HFFc6 (cell line): ENCODE measurements at places on chromosomes 3 and 15. TPM values are rescaled to one million over a fixed set of nuclear protein-coding genes. Genes with fewer than 3 reads are reported as not detected.

Gene TGFBR2
- 78.5 to 121 TPM (median 97.6 TPM) in 3 replicates for total RNA-seq

DNA sequence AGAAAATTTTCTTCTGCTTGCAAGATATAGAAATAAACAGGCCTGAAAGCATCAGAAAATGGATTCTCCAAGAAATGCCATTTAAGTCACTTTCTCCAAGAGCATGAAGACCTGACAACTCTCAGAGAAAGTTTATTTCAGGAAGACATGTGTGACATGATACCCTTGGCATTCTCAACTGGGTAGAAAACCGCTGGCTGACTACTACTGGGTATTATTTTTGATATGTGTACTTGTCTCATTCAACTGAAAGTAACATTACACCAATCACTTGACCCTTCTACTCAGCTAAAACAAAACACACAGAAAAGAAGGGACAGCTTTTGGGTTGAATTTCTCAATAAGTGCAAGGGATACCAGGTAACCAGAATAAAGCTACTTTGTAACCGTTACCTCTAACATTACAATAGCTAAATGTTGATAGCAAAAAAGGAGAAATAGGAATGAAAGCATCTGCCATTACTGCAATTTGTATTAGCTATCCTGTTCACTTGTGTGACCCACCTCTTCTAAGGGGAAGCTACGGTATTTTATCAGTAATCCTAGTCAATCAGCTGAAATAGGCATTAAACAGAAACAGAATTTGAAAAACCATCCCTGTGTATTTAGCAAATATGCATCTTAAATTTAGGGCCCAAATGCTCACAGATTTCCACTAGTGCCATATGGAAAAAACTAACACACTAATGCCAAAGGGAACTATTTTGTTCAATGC, 7.3 kb downstream of the TRA2B start:
- DNase-seq, result peak; percentile 49

- no peak for DNase-seq
These were observed 212.2 kb upstream of the TP63 start for GRCh38 chr3:189419038-189419437.

DNA sequence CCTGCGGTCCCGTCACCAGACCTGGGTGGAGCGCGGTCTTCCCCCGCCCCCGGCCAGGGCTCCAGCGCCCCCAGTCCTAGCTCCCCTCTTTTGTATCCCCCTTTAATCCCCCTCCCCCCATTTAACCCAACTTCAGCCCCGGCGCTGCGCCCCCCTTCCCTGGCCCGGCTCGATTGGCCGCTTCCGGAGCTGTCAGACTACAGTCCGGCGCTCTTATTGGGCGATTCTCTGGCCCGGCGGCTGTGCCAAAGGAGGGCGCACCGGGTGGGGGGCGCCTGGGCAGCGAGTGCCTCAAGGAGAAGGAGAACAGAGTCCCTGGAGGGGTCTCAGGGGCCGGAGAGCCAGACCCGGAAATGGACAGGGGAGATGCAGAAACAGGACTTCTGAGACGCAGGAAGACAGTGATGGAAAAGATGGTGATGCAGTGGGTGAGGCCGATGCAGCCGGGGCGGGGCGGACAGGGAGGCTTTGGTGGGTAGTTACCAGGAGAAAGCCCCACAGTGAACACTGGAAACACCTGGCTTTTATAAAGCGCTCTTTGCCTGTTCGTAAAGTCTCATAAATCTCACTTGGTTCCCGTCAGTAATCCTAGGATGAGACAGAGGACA, 1.2 kb upstream of the ADCY5 start:
- DNase-seq, result no peak

Gene LMCD1
- total RNA-seq, result 23.3 and 49.4 TPM in 2 replicates

DNA sequence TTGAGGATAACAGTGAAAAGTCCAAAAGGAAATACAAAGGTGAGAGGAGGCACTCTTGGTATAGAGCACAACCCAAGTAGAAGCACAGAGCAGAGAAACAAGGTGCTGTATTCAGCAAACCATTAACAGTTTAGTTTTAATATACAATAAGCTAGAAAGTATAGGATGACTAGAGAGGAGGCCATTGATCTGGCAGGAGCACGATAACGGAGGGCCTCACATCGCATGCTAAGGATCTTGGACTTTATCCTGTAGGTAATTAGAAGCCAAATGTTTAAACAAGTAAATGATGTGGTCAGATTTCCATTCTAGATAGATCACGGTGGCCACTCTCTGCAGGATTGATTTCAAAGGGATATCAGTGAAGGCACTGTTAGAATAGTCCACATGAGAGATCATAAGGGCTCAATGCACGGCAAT, 935.0 kb downstream of the ROBO1 start:
- no peak for DNase-seq

DNA sequence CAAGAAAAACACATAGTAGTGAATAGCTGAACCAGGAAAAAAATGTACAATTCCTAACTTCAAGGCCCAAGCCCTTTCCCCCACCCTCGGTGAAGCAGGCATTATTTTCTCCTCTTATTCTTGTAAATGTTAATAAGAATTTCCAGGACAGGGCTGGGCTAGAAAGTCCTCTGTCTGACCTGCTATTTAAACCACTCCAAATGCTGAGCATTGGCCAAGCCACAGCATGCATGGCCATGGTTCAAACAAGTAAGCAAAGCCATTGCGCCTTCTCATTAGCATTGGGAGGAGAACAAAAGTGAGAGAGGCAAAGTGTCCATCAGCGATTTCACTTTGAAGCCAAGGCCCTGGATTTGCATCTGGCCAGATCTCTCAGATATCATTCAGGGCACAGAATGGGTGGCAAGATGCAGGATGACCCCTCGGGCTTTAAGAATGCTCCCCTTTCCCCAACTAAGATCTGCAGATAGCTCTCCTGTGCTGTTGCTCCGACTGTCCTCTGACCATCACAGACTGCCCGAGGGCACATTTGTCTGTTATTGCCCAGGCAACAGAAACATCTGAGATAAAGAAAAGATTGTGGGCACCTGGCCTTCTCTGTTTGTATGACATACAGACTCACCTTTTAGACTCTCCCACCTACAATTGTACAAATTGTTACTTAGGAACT, 46.3 kb downstream of the CEMIP start:
- DNase-seq, result no peak

Gene TRIM71
- not detected in 2 replicates for total RNA-seq

DNA sequence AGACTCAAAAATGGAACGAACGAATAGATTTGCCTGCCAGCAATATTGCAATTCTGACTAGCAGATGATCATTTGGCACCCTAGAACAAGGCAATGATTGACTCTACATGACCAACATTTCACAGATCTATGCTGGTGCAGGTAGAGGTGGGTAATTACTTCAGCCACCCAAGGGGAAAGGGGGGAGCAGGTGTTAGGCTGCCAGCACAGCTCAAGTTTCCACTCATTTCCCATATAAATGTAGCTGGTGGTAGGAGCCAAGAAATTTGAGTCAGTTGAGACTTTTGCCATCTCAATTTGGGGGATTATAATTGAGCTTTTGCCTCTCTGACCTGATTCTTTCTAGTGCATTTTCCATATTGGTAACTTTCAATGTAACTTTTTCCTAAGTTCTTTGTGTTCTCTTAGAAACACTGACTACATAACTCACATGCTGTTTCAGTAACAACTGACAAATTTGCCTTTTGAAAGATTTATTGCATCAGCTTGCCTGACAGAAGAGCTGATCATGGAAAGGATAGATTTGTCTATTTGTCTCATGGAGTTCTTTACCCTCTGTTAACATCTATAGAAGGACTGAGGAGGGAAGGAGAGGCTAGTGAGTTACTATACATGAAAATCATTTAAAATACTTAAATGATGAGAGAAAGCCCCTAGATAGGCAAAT, 902.5 kb downstream of the ZPLD1 start:
- no peak for DNase-seq

Gene LRRIQ4
- not detected in 3 replicates for total RNA-seq
